ENCODE measurements at places on chromosomes 3 and 15. TPM values are rescaled to one million over a fixed set of nuclear protein-coding genes. Genes with fewer than 3 reads are reported as not detected.

The SPINK8 gene
- not detected for total RNA-seq

The SLC4A7 gene
- 48.0 TPM for total RNA-seq

The PAQR9 gene
- not detected for total RNA-seq

The HYAL2 gene
- 384 TPM for total RNA-seq

The SCAANT1 gene
- not detected for total RNA-seq

The TGM5 gene
- total RNA-seq = not detected

The MYEF2 gene
- total RNA-seq = 8.6 TPM

The SOX14 gene
- total RNA-seq = not detected

The SLCO2A1 gene
- total RNA-seq = 1.2 TPM

The WDR72 gene
- not detected for total RNA-seq

The NCKIPSD gene
- 4.6 TPM for total RNA-seq

The BCL2A1 gene
- total RNA-seq = 0.13 TPM

The PRSS50 gene
- not detected for total RNA-seq

The DLEC1 gene
- under 0.01 TPM for total RNA-seq

The ARPP19 gene
- 93.2 TPM for total RNA-seq

The CCRL2 gene
- total RNA-seq = 1.3 TPM

The OIP5 gene
- 3.3 TPM for total RNA-seq

The UCN2 gene
- total RNA-seq = not detected

Data from dermis microvascular lymphatic vessel endothelial cell (primary cell).